ENCODE measurements at places on chromosomes 5 and 9.

- DNase-seq: peak; percentile 85
Observed at GRCh38 chr5:43007246-43007910, 32.7 kb downstream of the ANXA2R start.

DNA sequence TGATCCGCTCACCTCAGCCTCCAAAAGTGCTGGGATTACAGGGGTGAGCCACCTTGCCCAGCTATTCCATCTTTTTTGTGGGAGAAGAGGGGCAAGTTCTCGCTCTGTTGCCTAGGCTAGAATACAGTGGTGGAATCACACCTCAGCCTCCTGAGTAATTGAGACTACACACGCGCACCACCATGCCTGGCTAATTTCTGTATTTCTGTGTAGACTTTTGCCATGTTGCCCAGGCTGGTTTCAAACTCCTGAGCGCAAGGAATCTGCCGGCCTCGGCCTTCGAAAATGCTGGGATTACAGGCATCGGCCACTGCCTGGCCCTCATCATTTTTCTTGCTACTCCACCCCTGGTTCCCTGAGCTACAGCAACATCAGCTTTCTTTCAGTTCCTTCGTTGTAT is 2.8 kb upstream of the NOL6 start:
- no peak for DNase-seq

GRCh38 chr9:110842169-110842568 is 173.6 kb downstream of the MUSK start:
- DNase-seq: no peak

GRCh38 chr5:27908341-27908740 is 870.0 kb upstream of the CDH9 start:
- DNase-seq: no peak

- no peak for DNase-seq
Observed at GRCh38 chr9:88303721-88304451, 84.4 kb upstream of the SPIN1 start.

DNA sequence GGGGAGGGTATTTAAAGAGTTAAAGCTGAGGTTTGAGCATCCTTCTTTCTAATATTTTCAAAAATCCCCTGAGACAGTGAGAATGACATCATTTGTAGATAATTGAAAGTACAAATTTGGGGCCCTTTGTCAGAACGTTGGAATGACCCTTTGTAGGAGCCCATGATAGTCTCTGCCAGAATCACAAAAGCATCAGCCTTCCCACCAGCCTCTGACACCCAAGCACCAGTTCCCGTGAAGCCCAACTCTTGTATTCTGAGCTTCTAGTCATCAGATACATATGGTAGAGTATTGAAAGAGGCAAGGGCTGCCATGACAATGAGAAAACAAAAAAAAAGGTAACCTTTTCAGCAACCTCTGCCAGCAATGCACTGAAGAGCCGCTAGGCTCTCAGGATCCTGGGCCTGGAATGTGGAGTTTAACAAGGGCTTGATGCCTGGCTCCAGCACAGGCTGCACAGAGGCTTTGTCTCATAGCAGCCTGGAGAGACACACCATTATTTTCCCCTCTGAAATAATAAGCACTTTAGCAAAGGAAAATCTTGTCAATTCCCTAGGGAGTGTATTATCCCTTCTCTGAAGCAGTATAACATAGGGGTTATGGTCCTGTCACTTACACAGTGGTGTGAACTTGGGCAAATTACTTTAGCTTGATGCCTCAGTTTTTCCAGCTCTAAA is 114.4 kb downstream of the ZNF608 start:
- no peak for DNase-seq

DNA sequence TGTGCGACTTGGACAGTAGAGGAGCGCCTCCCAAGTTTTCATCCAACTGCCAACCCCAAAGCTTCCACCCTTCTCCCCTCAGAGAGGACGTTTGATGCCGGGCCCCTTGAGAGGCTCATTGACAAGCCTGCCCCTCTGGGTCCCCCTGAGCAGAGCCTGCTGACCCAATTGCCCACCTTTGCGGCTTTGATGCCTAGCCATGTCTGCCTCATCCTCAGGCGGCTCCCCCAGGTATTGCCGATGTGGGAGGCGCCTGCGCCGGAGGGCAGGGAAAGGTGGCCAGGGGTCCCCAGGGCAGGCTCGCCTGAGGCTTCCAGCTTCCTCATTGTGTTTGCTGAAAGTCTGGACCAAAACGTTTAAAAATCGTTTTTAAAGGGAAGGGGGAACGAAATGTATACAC is 1.4 kb downstream of the ODF2 start:
- no peak for DNase-seq

GRCh38 chr9:21429191-21429590 is 11.0 kb upstream of the IFNA1 start:
- DNase-seq: no peak

DNA sequence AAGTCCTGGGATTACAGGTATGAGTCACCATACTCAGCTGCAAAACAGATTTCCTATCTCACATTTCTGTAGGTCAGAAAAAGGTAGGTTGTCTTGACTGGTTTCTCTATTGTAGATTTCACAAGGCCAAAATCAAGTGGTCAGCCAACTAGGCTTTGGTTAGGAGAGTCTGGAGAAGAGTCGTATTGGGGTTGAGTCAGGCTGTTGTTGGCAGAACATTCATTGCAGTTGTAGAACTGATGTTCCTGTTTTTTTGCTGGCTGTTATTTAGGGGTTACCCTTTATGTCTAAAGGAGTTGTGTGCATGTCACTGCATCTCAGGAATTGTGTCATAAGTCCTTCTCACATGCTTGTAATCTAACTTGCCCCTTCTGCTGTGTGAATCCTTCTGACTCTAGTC is 814.2 kb upstream of the GRAMD2B start:
- no peak for DNase-seq

DNA sequence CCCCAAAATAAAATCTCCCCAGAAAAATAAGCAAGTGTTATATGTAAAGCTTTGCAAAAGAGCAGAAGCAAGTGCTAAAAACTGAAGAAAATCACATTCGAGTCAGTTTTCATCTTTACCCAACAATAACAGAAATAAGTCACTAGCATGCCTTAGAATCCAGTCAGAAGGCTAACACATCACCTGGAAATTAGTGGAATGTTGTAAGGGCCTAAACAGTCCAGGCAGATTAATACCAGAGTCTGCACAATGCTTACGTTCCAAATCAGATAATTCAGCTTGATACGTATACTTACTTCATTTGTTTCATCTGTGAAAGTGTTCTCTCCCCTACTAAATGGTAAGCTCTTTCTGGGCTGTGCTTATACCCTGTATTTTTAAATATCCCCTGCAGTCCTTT is 42.7 kb downstream of the SUSD1 start:
- no peak for DNase-seq

- no peak for DNase-seq
Observed at GRCh38 chr9:33950371-33950770, 98.3 kb downstream of the UBAP2 start.

DNA sequence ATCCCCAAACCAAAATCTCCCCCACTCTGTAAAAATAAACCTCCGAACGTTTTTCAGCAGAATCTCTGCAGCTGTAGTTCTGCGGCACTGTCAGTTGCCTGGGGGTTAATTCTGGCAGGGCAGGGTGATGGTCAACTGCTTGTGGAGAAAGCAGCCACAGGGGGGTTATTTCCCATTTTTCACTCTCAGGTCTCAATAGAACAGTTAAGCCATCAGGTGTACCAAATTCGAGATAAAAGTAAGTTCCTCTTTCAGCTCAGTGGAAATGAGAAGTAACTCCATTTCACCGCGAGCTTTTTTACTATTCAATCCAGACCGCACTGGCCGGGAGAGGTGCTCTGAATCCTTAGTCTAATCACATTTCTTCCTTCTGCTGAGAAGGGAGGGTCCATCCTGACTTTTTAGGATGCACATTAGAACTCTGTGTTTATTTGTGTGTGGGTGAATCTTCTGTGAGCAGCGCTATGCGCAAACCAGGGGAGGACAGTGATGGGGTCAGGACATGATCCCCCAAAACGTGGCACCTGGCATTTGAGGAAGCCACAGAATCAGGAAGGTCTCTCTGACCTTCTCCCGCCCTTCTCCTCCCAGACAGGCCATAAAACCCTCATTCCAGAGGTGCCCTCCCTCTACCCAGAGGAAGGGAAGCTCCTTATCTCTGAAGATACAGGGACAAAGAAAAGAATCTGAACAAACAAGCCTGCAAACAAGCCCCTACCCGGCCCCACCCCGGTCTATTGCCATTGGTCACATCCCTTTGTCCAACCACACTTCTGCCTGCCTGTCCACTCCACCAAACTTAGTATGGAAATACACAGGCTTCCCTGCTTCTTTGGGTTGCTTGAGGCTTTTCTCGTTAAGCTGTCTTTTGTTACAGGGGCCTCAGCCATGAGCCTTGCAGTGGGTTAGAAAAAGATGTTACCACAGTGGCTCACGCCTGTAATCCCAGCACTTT is 229.0 kb downstream of the ROR2 start:
- DNase-seq: peak; percentile 24

- no peak for DNase-seq
Observed at GRCh38 chr5:41083306-41083705, 12.2 kb upstream of the MROH2B start.

DNA sequence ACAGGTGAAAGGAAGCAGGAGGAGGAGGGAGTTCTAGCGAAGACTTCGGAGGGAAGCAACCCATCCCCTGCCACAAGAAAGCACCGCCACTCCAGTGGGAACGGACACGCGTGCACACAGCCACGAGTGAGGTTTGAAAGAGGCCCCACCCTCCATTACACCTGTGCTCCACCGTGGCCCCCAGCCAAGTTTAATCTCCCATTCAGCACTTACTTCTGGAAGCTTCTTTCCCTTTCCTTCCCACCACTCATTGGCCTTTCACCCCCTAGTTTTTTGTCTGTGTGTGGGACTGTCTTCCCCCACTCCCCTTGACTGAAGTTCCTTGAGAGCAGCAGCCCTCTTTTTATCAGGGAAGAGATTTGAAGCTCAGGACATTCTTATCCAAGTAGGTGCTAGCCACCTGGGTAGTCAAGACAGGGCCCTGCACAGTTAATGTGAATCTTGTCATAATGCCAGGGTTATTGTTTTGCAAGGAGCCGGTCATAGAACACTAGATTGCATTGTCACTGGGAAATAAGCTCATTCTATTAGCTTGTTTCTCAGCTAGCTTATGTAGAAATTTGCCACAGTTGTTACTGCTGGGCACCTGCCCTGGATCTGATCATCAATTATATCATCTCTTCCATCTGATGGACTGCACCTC is 256.0 kb downstream of the DOCK8 start:
- no peak for DNase-seq

DNA sequence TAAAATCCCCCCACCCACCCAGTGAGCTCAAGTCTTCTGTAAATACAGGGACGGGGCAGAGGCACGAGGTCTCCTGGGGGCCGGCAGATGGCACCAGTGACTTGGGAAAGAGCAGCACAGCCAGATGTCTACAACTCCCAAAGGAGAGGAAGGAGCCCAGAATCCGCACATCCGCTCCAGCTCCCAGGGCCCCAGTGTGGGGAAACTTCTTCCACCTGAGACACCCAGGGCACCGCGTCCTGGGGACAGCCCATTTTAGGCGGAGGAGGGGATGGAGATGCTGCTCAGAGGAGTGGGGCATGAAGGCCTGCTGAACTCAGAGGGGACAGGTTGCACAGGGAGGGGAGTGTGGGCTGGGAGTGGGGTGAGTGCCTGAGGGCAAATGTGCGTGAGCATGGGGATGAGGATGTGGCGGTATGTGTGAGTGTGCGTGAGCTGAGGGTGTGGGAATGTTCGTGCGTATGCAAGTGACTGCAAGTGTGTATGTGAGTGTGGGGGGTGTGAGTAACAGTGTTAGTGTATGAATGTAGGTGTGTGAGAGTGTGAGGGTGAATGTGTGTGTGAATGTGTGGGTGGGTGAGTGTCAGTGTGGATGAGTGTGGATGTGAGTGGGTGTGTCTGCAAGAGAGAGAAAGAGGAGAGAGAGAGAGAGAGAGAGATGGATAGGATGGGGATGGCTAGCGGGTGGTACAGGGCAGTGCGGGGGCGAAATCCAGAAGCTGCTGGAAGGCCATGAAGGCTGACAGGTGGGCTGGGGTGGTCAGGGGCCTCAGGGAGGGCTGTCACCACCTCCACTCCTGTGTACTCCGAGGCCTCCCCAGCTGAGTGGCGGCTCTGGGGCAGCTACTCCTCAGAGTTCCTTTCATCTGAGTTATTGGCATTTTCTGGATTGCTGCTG is 63.5 kb downstream of the DUSP1 start:
- no peak for DNase-seq

Measured in CD4-positive, alpha-beta T cell treated with Interleukin-4 for 1 hour (primary cell).